ENCODE measurements at places on chromosomes 13 and 19. TPM values are rescaled to one million over a fixed set of nuclear protein-coding genes. Genes with fewer than 3 reads are reported as not detected.

ZNF649 gene
- 9.7 TPM for total RNA-seq

NLRP5 gene
- not detected for total RNA-seq

MEDAG gene
- not detected for total RNA-seq

PROZ gene
- not detected for total RNA-seq

RFXAP gene
- 1.2 TPM for total RNA-seq

ZNF627 gene
- total RNA-seq: 8.5 TPM

KCNJ14 gene
- 2.2 TPM for total RNA-seq

CDC37 gene
- total RNA-seq: 560 TPM

ADGRL1 gene
- total RNA-seq: 39.3 TPM

IGFL2 gene
- not detected for total RNA-seq

ZNF829 gene
- not detected for total RNA-seq

ZNF729 gene
- not detected for total RNA-seq

CAPN12 gene
- 5.5 TPM for total RNA-seq

CASP14 gene
- 8.9 TPM for total RNA-seq

All from PC-3 (cell line).